Smooth muscle cell of bladder (primary cell): ENCODE measurements at places on chromosomes 2 and 18. TPM values are rescaled to one million over a fixed set of nuclear protein-coding genes. Genes with fewer than 3 reads are reported as not detected.

Gene ESPNL
- 2.3 and 2.4 TPM in 2 replicates for total RNA-seq

Gene SCN2A
- total RNA-seq = 0.43 and 3.0 TPM in 2 replicates

Gene STON1
- 27.3 and 48.2 TPM in 2 replicates for total RNA-seq

Gene CACNB4
- total RNA-seq = 1.1 and 2.8 TPM in 2 replicates

Gene ZNF385B
- 0.09 TPM in 1 of 2 replicates, not detected in the other for total RNA-seq

Gene RUFY4
- total RNA-seq = not detected in 2 replicates

Gene ADD2
- 0.37 TPM in 1 of 2 replicates, not detected in the other for total RNA-seq

Gene GAREM2
- 0.43 and 0.65 TPM in 2 replicates for total RNA-seq

Gene LONRF2
- 0.28 TPM in 2 replicates for total RNA-seq
